Stimulated activated CD4-positive, alpha-beta T cell treated with anti-CD3 and anti-CD28 coated beads, Interleukin-1b, Interleukin-23, amount 100 ng/mL, for 48 hours (primary cell): ENCODE measurements at places on chromosomes 4 and X.

GRCh38 chr4:155241664-155242063 is 33.2 kb downstream of the NPY2R start:
- DNase-seq = no peak

DNA sequence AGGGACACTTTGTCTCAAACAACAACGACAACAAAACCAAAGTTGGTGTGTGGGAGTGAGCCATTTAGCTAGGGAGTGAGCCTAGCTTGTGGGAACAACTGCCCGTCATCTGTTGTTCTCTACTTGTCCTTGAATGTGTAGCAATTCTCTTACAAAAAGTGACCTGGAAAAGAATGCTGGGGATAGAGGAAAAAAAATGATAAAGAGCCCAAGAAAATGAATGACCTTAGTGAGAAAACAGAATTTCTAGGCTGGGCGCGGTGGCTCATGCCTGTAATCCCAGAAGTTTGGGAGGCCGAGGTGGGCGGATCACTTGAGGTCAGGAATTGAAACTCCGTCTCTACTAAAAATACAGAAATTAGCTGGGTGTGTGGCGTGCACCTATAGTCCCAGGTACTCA is 19.6 kb downstream of the SEPTIN6 start:
- no peak for DNase-seq

DNA sequence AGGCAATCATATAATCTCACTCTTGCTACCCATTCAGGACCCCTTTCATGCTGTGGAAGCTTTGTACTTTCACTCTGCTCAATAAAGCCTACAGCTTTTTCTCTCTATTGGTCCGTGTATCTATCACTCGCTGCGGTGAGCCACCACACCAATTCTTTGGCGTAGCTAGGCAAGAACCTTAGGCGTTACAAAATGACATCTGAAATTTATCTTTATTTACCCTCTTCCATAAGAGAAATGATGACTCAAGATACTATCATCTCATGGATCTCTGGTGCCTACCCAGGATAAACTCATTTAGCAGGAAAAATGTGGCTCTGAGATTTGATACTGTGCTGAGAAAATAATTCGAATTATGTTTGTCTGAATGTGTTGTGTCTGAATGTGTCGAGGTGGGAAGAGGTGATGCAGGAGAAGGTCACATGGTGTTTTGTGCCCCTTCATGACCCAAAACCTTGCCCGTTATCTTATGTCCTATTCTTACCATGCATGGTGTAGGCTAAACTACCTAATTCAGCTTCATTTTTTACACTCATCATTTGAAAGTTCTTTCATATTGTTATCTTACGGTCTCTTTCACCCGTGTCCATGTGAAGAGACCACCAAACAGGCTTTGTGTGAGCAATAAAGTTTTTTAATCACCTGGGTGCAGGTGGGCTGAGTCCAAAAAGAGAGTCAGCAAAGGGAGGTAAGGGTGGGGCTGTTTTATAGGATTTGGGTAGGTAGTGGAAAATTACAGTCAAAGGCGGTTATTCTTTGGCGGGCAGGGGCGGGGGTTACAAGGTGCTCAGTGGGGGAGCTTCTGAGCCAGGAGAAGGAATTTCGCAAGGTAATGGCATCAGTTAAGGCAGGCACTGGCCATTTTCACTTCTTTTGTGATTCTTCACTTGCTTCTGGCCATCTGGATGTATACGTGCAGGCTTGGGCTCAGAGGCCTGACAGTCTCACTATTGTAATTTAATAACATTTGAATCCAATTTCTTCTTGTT is 41.6 kb upstream of the GIMD1 start:
- no peak for DNase-seq

DNA sequence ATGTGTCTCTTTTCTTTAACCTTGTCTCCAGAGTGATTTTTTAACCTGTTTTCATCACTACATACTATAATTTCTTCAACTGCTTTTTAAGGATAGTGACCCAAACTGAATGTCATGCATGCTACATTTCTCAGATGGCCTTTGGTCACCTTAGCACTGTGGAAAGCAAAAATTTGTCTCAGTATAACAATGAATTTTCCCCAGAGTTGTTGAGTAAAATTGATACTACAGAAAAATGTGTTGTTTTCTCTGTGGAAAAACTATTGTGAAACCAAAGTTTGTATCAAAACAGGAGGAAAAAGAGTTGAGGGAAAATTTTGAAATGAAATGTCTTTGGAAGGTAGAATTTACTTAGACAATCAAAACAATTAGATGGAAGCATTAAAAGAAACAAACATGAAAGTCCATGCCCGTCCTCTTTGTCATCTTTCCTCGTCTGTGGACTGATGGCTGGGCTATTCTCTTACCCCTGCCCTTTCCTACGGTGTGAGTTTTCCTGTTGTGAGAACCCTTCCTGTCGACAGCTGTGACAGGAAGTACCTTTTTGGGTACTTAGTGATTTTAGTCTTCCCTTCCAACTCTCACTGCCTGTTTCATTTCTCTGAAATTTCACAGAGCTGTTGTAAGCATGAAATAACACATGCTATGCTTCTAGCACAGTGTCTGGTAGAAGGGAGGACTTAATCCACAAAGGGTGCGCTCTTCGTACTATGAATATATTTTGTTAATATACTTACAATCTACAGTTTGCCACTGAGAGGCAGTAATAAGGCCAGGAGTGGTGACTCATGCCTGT is 50.8 kb downstream of the LRP2BP start:
- DNase-seq = no peak

DNA sequence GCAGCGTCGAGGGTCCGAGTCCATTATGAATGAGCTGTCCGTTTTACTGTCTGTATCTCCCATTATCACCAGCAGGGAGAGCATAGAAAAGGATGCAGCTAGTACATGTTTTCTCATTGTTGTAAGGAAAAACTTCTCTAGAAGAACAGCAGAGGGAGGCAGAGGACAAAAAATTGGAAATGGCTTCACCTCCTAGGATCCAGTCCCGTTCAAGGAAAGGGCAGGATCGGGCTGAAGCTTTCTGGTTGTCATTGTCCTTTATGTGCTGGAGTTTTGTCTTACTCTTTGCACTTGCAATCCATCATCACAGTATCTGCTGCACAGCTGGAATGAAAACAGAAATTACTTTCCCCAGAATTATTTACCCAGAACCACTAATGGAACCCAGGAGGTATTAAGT is 14.7 kb downstream of the NDP start:
- DNase-seq = no peak

GRCh38 chr4:145340071-145340675 is 141.5 kb upstream of the SMAD1 start:
- DNase-seq = no peak

DNA sequence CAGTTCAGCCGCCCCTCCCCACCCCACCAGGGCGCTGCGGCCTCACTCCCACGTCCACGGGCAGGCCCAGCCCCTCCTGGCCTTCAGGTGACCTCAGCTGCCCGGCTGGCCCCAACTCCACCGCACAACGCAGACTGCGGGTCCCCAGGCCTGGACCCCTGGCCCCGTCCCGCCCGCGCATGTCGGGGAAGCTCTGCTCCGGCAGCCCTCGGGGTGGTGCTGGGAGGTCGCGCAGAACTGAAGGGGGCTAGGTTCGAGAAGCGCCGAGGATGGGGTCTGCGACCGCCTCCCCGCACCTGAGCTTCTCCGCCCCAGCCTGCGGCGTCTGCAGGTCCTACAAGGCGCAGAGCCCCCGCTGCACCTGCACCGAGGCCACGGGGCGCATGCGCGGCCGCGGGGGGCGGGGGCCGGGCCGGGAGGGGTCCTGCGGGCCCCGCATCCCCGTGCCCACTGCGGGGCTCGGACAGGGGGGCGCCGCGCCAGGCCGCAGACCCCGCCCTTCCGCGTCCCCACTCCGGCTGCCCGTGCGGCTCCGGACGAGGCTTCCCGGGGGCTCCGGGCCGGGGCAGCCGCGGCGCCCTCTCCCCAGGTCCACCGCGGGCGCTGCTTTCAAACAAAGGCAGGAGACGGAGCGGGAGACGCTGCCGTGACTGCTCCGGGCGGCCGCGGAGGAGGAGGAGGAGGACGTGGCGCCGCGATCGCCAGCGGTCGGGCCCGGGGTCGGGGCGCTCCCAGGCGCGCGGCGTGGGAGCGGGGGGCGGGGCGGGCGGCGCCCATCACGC is 672 bp upstream of the NAT8L start:
- no peak for DNase-seq
